ENCODE measurements at places on chromosomes 4 and X. TPM values are rescaled to one million over a fixed set of nuclear protein-coding genes. Genes with fewer than 3 reads are reported as not detected.

The SOX3 gene
- not detected for total RNA-seq

The GLUD2 gene
- total RNA-seq, result 0.84 TPM

The DTHD1 gene
- total RNA-seq, result 3.4 TPM

The HSFX1 gene
- not detected for total RNA-seq

The RAB9B gene
- under 0.01 TPM for total RNA-seq

The CABS1 gene
- not detected for total RNA-seq

The BEX3 gene
- total RNA-seq, result 38.6 TPM

The ATP1B4 gene
- not detected for total RNA-seq

The IBSP gene
- 0.21 TPM for total RNA-seq

The REST gene
- 65.8 TPM for total RNA-seq

The SPANXA2 gene
- not detected for total RNA-seq

The POU4F2 gene
- not detected for total RNA-seq

The GPRASP2 gene
- 1.8 TPM for total RNA-seq

The PAGE5 gene
- 1.5 TPM for total RNA-seq

The TRO gene
- total RNA-seq, result 0.73 TPM

The COL25A1 gene
- 0.10 TPM for total RNA-seq

The XKRX gene
- 1.2 TPM for total RNA-seq

The SPATA4 gene
- total RNA-seq, result not detected

The SRPX gene
- total RNA-seq, result 0.10 TPM

The AIMP1 gene
- 51.4 TPM for total RNA-seq

The CXCL3 gene
- total RNA-seq, result 46.6 TPM

The GPR82 gene
- total RNA-seq, result under 0.01 TPM

The KIT gene
- 0.42 TPM for total RNA-seq

The SH3D19 gene
- total RNA-seq, result not detected

The VSIG4 gene
- 1.6 TPM for total RNA-seq

The NUP62CL gene
- total RNA-seq, result 2.3 TPM

The AREG gene
- total RNA-seq, result 20.1 TPM

The IL9R gene
- total RNA-seq, result 0.42 TPM

The ABCD1 gene
- total RNA-seq, result 8.8 TPM

The CNKSR2 gene
- total RNA-seq, result 15.8 TPM

The ELK1 gene
- 19.3 TPM for total RNA-seq

The SASH3 gene
- total RNA-seq, result 132 TPM

The MAGEA6 gene
- not detected for total RNA-seq

The CLDN2 gene
- total RNA-seq, result not detected

The ZIC3 gene
- not detected for total RNA-seq

The L1CAM gene
- total RNA-seq, result 0.52 TPM

The C4orf51 gene
- not detected for total RNA-seq

The RTL5 gene
- 0.73 TPM for total RNA-seq

The DMRTC1 gene
- total RNA-seq, result not detected

The PDLIM3 gene
- 0.10 TPM for total RNA-seq

The NIPAL1 gene
- total RNA-seq, result under 0.01 TPM

The DKK2 gene
- not detected for total RNA-seq

The ZNF81 gene
- 3.7 TPM for total RNA-seq

The TLR6 gene
- 9.2 TPM for total RNA-seq

The TMEM35A gene
- total RNA-seq, result not detected

The PGAM4 gene
- total RNA-seq, result not detected

The MTM1 gene
- 21.8 TPM for total RNA-seq

The FAAH2 gene
- total RNA-seq, result 7.9 TPM

The PCSK1N gene
- total RNA-seq, result 3.3 TPM

The LINC00632 gene
- total RNA-seq, result 0.21 TPM

The THAP9 gene
- 4.8 TPM for total RNA-seq

The FBXW7 gene
- 366 TPM for total RNA-seq
